Activated CD4-positive, alpha-beta T cell treated with anti-CD3 and anti-CD28 coated beads for 48 hours (primary cell): ENCODE measurements at places on chromosomes 1 and 21.

DNA sequence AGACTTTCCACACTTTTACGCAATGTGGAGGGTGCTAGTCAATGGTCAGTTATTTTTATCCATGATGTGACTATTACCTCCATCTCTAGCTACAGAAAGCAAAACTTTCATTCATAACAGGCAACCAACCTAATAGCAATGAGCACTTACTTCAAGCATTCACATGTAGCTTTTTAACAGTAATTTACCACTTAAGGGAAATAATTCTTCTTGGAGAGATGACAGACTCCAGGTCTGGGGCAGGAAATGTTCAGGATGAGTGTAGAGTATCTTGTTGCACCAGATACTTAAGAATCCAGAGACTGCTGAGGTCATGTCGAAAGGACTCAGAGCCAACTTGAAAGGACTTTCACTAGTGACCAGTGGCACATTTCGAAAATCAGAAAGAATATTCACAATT lies 347.6 kb downstream of the CHRM3 start:
- DNase-seq, result no peak

- no peak for DNase-seq
Observed at GRCh38 chr1:39833121-39833520, 44.5 kb upstream of the BMP8B start.

GRCh38 chr1:94284476-94284875 lies 47.1 kb upstream of the ARHGAP29 start:
- DNase-seq, result no peak

DNA sequence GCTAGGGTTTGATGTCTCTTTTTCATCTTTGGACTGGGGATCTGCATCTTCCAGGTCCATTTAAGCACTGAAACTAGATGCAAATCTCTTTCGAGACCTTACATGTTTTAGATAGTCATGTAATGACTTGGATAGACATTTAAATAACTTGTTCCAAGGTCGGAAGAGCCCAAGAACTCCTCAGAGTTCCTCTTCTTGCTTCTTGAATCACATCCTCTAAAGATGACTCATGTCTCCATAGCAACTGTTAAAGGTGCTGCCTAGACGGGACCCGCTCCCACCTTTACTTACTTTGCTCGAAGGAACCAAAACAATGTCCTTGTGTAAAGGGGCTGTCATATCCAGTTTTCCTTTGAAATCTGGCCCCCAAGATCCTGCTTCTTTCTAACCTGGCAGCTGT lies 130.0 kb downstream of the EDEM3 start:
- DNase-seq, result no peak

GRCh38 chr1:5976726-5977493 lies 15.3 kb downstream of the NPHP4 start:
- no peak for DNase-seq

- peak; percentile 54 for DNase-seq
Observed at GRCh38 chr21:35015435-35016024, 33.6 kb downstream of the RUNX1 start.

GRCh38 chr1:28565040-28565439 lies 12.2 kb downstream of the TRNAU1AP start:
- DNase-seq, result no peak

DNA sequence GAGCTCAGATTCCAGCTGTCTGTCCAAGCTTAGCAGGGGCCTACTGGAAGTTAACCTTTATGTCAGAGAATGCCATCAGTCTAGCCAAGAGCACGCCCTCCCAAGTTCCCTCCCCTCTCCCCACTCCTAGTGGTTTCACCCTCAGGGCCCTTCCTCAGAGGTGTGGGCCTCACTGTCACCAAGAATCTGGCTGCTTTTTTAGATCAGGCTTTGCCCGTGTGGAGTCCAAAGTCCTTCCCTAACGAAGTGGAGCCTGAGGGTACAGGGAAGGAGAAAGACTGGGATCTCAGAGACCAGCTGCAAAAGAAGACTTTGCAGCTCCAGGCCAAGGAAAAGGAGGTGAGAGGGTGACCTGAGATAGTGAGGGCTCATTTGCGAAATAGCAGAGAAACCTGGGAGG lies 4.1 kb downstream of the C1orf74 start:
- no peak for DNase-seq

DNA sequence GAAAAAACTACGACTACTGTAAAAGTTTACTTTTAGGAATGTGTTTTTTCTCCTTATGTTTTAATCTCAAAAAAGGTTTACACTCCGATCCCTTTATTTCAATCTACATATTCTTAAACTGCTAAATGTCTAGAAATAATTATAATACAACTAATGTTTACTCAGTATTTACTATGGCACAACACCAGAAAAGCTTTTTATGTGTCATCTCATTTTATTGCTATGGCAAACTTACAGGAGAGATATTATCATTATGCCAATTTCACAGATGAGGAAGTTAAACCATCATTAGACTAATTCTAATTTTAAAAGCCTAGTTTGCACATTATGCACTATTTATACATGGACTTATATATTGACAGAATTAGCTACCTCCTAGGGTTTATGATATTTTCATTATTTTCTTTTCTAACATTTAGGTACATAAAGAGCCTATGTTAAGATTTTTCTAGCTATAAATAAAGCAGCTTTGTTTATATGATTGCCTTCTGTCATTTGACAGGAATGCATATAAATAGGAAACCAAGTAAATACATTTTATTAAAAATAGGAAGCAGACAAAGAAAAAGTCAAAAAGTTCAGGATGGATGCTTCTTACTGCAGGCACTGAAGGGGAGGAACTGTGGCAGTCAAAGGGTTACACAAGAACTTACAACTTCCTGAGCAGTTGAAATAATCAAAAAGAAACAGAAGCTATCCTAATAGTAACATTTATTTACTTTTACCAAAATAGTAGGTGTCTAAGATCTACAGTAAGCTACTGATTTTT lies 442.4 kb downstream of the LTN1 start:
- no peak for DNase-seq

GRCh38 chr1:243818978-243819377 lies 31.1 kb downstream of the AKT3 start:
- DNase-seq, result no peak

GRCh38 chr21:32320059-32320458 lies 21.4 kb downstream of the MRAP start:
- no peak for DNase-seq
